ENCODE measurements at places on chromosomes 16 and 17.

- DNase-seq, result no peak
These were observed 50.6 kb downstream of the RBBP6 start for GRCh38 chr16:24589997-24590396.

- DNase-seq, result peak; percentile 85
These were observed 38.6 kb upstream of the SLFN13 start for GRCh38 chr17:35486920-35487732.

DNA sequence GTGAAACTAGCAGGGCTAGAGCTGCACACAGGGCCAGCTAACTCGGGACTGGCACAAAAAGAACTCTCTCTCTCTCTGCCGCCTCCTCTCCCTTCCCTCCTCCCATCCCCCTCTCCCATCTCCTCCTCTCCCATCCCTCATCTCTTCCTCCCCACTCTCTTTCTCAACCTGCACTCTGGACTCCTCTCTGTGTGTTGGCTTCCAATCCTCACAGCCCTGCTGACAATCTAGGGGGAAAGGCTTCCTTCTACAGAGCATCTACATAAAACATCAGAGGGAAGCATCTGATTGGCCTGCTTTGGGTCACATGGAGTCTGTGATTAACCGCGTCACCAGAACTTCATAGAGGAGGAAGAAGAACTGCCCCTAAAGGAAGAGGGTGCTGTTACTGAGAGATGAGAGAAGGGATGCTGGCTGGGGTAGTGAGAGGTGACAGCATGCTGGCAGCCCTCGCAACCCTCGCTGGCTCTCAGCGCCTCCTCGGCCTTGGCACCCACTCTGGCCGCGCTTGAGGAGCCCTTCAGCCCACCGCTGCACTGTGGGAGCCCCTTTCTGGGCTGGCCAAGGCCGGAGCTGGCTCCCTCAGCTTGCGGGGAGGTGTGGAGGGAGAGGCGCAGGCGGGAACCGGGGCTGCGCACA lies 12.8 kb upstream of the ZFP90 start:
- no peak for DNase-seq

DNA sequence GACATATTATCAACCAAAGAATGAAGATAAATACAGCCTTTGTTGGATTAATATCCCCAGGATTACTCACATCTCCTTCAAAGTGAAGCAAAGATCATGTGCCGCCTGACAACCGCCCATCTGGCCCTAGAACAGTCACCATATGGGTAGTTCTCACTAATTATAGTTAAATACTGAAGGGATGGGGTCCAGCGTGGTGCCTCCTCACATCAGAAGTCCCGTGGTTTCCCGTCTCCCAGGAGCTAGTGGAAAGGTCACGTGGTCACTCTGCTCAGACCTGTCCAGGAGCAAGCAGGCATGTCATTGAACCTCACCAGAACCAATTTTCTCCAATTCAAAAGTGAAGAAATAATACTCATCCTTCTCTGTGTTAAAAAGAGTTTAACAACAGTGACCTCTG lies 434.5 kb downstream of the SHISA9 start:
- DNase-seq, result no peak

DNA sequence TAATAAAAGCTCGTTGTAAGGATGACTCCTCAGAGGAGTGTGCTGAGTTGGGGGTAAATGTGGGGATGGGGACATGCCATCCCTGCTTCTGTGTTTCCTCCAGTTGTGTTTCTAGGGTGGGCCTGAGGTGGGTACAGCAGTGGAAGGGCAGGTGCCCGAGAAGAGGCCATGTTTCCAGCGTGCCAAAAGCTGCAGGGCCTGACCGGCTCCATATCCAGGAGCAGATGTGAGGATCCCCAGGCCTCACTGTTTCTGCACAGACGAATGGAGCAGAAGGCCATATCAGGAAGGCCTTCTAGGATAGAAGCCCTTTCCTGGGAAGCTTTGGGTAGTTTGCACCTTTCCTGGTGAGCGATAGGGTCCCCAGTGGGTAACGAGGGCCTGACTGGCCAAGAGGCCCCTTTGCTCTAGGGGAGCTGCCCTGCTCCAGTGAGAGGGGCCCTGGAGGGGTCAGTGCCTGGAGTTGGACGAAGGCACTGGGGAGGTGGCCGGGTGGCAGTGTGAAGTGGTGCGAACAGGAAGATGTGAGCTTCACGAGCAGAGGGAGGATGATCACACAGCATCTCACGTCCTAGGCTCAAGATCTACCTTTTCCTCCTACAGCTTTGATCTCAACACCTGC lies 62.9 kb downstream of the SHISA6 start:
- no peak for DNase-seq

- no peak for DNase-seq
These were observed 56.5 kb downstream of the DNAH2 start for GRCh38 chr17:7774055-7774521.

DNA sequence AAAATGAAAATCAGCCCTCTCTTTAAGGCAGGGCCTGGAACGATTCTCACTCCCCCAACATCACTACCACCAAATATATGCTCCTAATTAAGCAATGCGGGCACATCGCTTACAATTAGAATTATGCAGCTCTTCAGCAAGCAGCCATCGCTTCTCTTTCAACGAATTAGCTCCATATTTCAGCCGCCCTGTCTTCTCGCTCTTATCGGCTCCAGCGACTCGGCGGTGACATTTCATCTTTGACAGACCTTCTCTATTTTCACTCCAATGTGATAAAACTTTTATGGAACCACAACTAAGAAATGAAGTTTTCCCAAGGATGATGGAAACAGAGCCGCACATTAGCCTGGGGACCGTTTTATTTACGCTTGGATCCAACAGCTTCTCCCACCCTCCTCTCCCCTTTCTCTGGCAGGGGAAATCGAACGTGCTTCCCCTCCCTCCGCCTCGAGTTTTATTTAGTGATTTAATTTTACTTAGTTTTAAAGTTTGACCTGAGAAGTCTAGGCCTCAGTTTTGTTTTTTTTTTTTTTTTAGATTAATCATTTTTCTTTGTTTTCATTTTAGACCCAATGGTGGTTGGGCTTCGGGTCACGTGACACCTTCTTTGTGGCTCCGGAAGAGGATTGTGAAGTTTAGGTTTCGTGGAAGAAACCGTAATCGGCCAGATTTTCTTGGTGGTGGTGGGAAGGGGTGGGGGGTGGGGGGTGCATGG lies 3.1 kb upstream of the HOXB2 start:
- DNase-seq, result peak; percentile 27

DNA sequence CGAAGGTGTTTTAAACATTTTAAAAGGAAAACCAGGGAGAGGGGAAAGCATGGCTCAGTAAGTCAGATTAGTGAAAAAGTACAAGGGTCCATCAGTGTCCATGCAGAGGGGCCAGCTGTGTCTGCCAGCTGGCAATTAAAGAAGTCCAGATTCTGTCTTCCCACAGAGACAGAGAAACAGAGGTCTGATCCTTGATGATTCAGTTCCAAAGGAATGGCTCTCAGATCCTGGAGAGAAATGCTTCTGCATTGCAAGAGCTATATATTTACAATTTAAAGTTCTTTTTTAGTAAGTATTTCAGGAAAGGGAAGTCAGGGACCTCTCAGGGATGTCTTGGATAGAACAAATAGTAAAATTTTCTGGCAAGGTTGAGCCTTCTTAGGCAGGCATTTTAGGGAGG lies 56.2 kb downstream of the HSD17B2 start:
- no peak for DNase-seq

DNA sequence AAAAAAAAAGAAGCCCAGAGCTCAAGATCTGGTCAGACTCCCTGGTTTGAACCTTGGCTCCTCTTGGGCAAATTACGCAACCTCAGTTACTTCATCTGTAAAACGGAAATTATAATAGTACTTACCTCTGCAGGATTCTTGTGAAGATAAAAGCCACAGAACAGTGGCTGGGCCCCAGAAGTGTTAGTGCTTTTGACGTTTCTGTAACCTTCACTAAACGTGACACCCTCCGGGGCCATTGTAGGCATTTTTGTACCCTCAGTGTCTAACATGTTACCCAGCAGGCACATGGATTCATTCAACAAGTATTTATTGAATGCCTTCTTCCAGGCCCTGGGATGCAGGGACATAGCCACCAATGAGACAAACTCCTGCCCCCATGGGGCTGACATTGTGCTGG lies 58.0 kb downstream of the PITPNC1 start:
- DNase-seq, result peak; percentile 78

GRCh38 chr17:71959154-71959553 lies 161.7 kb upstream of the SOX9 start:
- DNase-seq, result no peak

GRCh38 chr17:48066656-48067055 lies 18.5 kb downstream of the NFE2L1 start:
- no peak for DNase-seq

- no peak for DNase-seq
These were observed 66.9 kb downstream of the ABR start for GRCh38 chr17:1112875-1113274.

GRCh38 chr17:29622337-29623282 lies at the start of gene CORO6:
Gene CORO6, minus strand, starts transcription at chr17:29622912. Its CDS starts 1,491 bp downstream, at chr17:29621421.
- peak; percentile 50 for DNase-seq

DNA sequence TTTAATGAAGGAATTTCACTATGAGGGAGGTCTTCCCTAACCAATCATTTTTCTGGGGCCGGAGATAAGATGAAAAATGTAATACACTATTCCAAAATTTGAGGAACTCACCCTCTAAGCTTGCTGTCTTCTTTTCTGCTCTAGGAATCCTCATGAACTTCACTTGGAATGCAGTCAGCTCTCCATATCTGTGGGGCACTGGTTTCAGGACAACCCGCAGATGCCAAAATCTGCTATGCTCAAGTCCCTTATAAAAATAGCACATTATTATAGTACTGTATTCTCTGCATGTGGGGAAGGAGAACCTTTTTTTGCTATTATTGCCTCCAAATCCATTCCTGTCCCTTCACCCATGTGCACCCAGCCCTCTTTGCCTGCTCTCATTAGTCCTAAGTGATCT lies 146.0 kb downstream of the ABCA8 start:
- no peak for DNase-seq

DNA sequence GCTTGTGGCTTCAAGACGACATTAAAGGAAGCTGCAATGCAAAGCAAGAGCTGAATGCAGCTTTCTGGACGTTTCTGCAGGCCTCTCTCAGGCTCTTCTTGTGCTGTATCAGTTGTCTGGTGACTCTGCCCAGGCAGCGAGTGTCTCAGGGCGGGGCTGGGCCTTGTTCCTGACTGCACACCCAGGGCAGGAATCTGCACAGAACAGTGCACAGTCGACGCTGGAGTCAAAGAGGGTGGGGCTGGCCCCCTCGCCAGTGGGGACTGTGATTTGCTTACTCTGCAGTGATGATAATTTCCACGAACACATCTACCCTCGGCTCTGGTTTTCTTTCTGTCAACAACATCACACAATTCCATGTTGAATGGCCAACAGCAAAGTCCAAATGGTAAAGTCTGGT lies 60.7 kb downstream of the IRF8 start:
- no peak for DNase-seq

DNA sequence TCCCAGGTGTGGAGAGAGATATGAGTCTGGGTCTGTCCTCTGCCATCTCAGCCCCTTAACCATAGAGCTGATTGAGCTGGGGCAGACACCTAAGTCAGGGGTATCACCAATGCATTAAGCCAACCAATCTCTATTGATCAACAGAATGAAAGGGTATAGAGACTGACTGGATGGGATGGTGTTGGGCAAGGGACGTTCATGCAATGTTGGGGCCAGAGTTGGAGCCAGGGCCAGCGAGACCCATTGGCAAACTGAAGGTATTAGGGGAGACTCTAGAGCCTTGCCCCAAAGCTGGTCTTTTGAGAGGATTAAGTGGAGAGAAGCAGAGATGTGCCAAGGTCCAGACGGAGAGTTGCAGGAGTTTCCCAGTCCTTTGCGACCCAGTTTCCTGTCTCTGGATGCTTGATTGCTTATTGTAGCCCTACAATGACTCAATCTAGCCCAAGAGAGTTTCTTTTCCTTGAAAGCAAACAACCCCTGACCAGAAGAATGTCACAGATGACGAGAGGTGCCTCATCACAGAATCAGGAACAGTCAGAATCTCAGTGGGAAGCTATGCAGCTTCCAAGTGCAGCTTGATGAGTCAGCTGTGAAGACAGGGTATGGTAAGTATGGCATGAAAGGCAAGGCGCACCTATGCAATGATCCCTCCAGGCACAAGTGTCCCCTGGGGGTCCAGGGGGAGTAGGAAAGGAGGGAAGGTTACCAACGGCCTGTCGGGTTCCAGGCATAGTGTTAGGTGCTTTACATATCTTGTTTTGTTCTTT lies 137.2 kb downstream of the UTP18 start:
- peak; percentile 13 for DNase-seq

- peak; percentile 98 for DNase-seq
These were observed at the start of gene CFDP1 for GRCh38 chr16:75432828-75433731. Gene CFDP1, minus strand, starts transcription at chr16:75433503. Its CDS starts 151 bp downstream, at chr16:75433352.

DNA sequence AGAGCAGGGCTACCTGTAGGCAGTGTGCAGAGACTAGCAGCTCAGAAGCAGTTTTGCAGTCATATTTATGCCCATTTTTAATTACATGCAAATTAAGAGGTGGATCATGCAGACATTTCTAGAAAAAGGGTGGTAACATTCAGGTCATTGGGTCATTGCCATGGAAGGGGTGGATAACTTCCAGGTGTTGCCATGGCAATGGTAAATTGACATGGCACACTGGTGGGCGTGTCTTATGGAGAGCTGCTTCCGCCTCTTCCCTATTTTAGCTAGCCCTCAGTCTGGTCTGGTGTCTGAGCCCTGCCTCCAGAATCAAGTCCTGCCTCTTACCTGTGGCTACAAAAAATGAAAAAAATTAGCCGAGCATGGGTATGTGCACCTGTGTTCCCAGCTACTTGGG lies 2.8 kb upstream of the DNAI2 start:
- DNase-seq, result peak; percentile 40

DNA sequence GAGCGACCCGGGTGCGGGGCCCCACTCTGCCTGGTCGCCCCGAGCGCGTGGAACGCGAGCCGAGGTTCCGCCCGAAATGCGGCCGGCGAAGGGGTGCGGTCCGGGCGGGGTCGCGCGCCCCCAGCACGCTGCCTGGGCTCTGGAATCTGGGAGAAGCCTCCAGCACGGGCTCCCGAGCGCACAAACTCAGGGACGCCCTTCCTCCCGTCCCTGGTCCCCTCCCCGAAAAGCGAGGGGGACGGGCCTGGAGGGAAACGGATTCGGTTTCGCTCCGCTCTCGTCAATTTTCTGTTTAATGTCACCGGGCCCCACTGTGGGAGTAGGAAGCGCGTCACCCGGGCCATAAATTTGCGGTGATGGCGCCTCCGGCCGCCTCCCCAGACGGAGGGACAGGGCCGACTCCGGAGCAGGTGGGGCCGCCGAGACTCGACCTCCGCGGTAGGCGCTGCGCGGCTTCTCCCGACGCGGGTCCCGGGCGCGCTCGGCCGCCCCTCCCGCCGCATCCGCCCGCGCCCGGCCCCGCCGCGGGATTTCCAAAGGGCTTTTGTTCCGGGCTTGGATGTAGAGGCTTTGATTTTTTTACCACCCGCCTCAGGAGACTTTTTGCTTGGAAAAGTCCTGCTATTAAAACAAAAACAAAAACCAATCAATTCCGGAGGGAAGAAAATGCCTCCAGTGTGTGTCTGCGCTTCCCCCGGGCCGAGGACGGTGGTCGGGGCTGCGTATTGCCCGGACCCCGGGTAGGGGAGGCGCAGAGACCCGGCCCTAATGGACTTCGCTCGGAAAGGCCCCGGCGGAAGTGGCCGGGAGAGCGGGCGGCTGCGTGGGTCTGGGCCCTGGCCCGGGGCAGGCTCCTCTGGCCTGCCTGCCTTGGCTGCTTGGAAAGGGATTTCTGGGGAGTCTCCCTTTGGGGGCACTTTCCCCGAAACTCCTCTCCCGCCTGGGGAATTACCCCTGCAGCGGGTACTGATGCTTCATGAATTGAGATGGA lies 7.9 kb upstream of the BAHCC1 start:
- DNase-seq, result peak; percentile 85
